ENCODE measurements at places on chromosomes 12 and 14.

DNA sequence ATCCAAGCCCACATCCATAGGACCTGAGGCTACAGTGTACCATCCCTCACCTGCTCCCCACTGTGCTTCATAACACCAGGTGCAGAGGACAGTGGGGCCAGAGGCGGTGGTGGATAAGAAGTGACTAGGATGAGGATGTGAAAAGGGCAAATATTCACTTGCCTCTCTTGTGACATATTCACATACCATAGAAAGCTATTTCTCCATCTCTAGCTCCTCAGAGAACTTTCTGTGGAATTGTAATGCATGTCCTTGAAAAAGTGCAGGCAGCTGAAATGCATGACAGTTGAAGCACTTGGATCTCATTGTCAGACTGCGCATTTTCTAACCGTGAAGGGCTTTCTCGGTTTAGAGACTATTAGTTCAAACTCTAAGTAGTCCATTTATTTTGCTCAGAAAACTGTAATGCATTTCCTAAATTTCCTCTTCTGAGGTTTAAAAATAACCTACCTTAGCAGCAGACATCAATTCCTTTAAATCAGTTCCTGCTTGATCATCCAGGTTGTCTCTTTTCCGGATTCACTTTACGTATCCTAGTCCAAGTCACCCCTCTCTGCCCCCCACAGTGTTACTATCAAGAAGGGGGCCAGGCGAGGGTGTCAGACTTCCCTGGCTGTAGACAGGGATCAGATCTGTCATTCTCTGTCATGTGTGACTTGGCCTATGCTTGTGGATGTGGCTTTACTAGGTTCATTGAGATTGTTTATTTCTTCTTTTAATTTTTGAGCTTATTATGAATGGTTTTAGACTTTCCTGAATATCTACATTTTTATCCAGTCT is 984.0 kb upstream of the TMEM132C start:
- no peak for DNase-seq

- DNase-seq: no peak
These were observed 11.2 kb upstream of the HOXC13 start for GRCh38 chr12:53927220-53928029.

DNA sequence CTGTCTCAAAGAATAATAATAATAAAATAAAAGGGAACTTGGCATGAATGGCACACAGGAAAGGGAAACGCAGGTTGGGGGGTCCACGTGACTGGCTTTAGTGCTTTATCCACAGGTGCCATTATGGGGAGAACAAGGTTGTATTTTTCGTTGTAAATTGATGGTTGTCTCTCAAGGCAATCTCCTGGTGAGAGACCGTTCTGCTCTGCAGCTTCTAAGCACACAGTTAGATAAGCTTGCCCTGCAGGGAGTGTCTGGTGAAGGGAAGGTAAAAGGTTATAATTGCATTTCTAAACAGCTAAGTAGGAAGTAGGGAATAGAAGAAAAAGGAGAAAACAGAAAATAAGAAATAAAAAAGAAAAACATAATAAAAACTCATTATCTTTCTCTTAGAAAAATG is 69.1 kb upstream of the CPSF6 start:
- no peak for DNase-seq

- DNase-seq: no peak
These were observed 22.1 kb upstream of the SYCP3 start for GRCh38 chr12:101761350-101761749.

GRCh38 chr12:1377117-1377516 is 217.3 kb downstream of the FBXL14 start:
- DNase-seq: no peak

DNA sequence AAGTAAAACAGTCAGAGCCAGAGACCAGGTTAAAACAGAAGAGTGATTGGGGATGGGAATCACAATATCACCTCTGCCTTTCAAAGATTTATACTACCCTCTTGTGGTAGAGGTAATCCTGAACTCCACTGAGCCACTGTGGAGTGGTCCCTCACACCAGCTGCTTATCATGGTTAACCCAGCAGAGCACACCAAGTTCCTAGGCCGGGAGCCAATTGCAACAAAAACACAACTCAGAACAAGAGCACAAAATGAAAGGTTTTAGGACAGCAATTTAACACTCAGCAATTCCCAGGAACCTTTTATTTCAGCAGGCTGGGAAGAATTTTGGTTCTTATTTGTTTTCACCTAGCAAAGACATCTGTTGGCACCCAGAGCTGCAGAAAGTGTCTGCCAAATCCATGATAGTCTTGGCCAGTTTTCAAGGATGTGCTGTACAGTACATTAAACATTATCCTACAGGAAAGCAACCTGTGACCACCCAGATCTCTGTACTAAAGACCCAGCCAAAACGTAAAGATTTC is 220.5 kb upstream of the ATXN7L3B start:
- DNase-seq: peak; percentile 1

GRCh38 chr12:121947981-121948380 is 29.6 kb downstream of the CFAP251 start:
- DNase-seq: no peak

- DNase-seq: no peak
These were observed 96.6 kb downstream of the CCDC60 start for GRCh38 chr12:119431151-119431550.

- DNase-seq: no peak
These were observed 11.4 kb upstream of the BDKRB2 start for GRCh38 chr14:96192975-96193805.

DNA sequence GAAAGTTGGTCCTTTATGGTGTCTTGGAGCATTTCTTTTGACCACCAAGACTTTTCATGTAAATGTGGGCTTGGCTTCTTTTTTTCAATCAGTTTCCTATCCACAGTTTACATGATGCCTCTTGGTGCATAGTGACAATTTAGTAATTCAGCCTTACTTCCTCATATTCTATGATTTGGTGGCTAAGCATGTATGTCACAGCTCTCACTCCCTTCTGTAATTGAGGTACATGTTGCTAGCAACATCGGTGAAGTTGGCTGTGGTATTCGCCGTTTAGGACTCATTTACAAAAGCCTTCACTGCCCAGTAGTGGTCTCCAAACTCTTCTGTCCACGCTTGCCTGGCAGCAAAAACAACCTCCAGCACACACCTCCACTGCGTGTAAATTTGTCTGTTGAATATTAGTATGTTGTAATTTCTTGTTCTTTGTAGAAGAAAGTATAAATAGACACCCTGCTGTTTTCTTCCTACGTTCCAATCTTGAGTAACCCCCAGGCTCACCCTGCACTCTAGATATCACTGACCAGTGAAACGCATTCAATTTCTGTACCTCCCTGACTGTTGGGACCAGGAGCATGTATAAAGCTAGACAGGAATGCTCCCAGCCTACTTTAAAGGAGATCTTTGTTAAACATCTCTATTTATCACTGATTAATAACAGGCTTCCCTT is 90.4 kb downstream of the PPP2R5C start:
- DNase-seq: no peak

- DNase-seq: no peak
These were observed 122.0 kb upstream of the DHRS4 start for GRCh38 chr14:23831596-23831995.

DNA sequence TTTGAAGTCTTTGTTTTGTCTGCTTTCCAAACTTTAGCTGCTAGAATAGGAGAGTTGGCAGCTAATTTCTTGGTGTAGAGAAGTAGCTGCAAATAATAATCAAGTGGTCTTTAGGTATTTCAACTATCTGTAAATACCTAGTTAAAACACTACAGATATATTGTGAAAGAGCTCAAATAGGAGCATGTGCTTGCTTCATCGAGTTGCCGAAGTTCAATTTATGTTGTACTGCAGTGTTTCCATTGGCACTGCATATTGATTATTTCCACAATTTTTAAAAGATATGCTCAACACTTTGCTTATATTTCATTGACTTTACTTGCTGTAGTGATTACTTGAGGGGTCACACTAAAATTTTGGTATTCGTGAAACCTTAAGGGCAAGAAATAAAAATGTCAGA is 131.6 kb upstream of the BMP4 start:
- no peak for DNase-seq

GRCh38 chr12:93587611-93588010 is 15.1 kb downstream of the SOCS2 start:
- peak; percentile 64 for DNase-seq

DNA sequence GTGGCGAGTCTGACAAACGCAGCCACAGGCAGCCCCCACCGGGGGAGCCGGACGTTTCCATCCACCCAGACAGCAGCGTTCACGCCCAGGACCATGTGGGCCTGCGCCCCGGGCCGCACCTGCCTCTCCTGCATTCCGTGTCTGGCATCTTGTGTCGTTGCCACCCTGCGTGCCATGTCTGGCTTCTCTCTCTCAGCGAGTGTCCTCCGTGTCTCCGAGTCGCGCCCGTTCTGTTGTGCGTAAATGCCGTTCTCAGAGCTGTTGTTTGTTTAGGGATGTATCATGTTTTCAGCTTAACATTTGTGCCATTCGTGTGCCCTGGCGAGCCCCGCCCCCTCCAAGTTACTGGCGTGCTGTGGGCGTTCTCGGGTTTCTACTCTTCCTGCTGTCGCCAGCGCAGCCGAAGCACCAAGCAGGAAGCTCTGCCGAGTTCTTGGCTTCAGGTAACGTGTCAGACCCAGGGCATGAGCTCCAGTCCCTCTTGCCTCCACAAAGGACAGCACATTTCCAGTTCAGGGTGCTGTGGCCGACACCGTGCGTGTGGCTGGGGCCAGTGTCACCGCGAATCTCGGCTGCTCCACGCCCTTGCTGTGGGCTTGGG is 34.6 kb downstream of the NOC4L start:
- DNase-seq: no peak

DNA sequence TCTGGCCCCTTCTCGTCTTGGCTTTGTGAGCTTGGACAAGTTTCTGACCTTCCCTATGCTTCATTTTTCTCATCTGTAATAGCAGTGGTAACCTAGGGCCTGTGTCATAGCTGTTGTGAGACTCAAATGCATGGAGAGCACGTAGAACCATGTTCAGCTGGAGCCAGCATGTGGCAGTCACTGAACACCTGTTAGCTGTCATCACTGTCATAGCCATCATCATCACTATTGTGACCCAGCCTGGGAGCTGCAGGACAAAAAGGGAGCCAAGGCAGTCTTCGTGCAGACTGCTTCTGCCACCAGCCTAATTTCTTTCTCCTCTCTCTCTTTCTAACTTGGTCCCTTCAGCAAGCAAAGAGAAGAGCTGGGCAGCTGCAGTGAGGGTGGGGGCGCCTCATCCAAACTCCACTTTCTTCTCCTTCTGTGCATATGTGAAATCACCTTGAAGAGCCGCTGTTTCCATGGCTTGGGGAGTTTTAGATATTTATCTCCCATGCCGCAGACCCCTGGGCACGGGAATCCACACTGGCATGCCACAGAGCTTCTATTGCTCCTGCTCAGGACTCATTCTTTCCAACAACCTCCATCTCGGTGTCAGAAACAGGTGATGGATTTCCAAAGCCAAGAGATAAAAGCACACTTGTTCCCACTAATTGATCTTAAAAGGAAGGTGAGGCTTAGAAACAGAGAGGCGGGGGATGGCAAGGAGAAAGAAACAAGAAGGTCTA is 87.0 kb downstream of the SRRM4 start:
- no peak for DNase-seq

- DNase-seq: no peak
These were observed 7.7 kb upstream of the PPP1R13B start for GRCh38 chr14:103854822-103855733.

DNA sequence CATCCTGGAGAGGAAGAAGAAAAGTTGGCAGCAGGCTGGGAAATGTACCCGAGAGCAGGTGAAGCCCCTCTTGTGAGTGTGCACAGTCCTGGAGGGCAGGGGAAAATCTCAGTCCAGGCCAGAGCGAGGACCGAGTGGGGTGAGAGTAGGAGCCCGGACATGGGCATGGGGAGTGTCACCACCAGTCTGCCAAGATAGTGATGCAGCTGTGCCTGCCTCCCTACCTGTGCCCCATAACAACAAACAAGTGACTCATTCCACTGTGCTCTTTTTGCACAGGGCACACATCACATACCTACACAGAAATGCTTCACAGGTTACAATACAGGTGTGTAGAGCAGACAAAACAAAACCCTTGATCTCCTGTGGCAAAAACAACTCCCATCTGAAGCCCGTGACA is 205.9 kb upstream of the PELI2 start:
- DNase-seq: no peak

- no peak for DNase-seq
These were observed 143.5 kb downstream of the RIMBP2 start for GRCh38 chr12:130572553-130572952.

GRCh38 chr12:55142669-55143565 is 16.7 kb downstream of the OR9K2 start:
- DNase-seq: peak; percentile 67

- no peak for DNase-seq
These were observed 15.8 kb downstream of the PCNX4 start for GRCh38 chr14:60107477-60107876.

GRCh38 chr12:100899301-100899700 is 104.7 kb downstream of the ANO4 start:
- no peak for DNase-seq

DNA sequence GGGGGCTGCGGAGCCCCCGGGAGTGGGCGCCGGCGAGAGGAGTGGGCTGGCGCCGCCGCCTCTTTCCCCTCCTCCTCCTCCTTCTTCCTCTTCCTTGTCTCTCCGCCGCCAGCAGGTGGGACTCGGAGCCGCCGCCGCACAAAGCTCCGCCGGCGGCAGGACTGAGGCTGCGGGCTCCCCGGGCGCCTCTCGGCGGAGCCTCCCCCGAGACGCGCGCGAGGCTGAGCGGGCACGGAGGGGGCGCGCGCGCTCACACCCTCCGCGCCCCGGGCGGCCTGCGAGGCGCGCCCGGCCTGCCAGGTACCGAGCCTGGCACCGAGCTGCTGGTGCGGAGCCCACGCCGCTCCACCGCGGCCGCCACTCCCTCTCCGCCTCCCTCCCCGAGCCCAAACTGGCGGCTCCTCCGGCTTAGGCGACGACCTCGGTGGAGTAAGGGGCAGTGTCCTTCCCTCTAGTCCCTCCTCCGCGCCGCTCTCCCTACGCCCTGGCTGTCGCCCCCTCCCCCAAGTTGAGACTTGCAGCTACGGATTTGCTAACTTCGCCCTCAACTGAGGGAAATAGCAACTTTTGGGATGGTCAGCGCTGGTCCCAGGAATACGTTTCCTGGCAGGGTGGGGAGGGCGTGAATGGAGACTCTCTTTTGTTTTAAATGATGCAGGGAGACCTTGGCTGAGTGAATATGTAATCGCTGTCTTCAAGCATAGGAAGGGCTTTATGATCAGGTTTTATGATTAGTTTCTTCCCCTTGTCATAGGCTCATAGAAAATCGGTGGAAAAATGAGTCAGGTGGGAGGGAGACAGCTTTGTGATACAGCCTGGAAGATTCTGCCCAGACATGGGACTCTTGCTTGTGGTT is 199.5 kb upstream of the CAND1 start:
- no peak for DNase-seq

DNA sequence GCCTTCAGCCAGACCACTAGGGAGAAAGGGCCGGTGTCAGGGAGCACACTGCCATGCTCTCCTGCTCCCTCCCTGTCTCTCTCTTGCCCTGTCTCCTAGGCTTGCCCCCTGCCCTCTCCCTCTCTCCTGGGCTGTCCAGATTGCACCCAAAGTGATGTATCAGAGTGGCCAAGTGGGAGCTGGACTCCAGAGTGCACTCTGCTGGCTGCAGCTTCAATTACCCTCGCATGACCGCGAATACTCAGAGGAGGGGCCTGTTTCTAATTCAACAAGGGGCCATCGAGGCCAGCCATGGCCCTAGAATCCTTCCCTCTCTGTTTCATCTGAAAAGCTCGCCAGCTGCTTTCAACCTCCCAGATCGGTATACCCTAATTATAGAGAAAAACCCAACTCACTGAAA is 206.4 kb upstream of the FKBP4 start:
- no peak for DNase-seq

Data from hematopoietic multipotent progenitor cell treated with erythropoietin and hydrocortisone succinate and interleukin-3 and kit ligand, for 8 days (in vitro differentiated cells).